ENCODE measurements at places on chromosomes 4 and X.

DNA sequence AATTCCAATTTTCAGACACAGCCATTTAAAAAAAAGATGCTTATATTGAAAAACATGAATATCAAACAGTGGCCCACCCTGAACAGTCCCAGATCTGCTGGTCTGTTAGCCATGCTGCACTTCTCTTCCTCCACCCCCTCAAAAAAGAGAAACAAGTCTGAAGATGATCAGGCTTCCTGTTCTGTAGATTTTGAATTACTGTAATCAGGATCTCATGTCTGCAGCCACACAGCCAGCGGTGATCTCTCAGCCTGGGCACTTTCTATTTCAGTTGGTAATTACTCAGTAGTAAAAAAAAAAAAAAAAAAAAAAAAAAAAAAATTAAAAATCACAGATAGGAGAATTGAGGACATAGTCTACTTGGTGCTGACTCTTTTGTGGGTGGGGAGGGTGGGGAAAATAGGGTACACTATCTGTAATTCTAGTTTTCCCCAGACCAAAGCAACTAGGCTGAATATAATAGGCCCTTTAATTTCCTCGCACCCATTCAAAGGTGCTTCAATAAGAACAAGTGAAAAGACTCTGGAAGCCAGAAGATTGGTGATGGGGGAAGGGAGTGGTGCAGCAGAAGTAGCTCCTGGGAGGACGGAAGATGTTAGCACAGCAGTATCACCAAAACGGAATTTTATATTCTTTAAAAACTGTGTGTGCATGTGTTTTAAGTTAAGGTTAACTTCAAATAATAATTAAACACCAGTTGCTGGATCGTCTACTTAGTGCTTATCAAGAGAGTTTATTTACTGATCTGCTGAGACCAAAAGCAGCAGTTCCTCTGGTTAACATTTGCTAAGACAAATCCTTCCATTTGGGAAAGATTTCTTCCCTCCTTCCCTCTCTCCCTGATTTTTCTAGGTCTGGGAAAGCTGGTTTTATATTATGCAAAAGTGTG lies 47.0 kb downstream of the SPRY1 start:
- no peak for DNase-seq

DNA sequence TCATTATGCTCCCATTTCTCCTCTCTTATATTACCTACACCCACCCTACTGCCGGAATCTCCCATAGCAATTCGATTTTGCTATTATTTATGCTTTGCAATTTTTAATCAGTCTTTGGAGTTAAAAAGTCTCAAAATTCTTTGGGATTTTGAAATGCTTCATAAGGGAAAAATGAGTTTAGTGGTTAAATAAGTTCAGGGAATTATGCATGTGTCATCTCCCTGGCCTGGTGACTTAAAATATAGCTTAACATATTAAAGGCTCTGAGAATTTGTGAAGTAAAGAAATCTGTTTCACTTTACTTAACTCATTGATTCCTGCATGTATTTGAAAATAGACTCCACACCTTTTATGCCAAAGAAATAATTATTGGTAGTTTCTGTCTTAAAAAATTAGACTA lies 185.1 kb upstream of the DIPK2B start:
- DNase-seq, result no peak

- peak; percentile 30 for DNase-seq
Measured at GRCh38 chr4:931194-931959, 739 bp downstream of the GAK start.

DNA sequence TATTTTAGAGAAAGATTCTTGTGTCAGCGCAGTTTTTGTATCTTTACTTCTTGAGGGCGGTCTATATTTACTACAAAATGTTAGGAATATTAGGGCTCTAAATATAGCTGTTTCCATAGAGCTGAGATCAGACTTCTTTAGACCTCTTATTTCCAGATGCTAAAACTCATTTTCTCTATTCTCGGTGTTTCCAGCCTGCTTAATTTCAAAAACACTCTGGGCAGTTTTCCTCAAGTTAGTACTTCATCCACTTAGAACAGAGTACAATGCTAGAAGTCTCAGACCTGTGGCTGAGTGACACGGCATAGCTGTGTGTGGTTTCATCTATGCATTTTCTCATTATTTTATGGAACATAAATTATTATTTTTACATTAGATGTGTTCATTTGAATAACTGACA lies 346.6 kb downstream of the PABPC4L start:
- DNase-seq, result no peak

- DNase-seq, result no peak
Measured at GRCh38 chr4:743463-744211, 38.0 kb downstream of the PCGF3 start.

DNA sequence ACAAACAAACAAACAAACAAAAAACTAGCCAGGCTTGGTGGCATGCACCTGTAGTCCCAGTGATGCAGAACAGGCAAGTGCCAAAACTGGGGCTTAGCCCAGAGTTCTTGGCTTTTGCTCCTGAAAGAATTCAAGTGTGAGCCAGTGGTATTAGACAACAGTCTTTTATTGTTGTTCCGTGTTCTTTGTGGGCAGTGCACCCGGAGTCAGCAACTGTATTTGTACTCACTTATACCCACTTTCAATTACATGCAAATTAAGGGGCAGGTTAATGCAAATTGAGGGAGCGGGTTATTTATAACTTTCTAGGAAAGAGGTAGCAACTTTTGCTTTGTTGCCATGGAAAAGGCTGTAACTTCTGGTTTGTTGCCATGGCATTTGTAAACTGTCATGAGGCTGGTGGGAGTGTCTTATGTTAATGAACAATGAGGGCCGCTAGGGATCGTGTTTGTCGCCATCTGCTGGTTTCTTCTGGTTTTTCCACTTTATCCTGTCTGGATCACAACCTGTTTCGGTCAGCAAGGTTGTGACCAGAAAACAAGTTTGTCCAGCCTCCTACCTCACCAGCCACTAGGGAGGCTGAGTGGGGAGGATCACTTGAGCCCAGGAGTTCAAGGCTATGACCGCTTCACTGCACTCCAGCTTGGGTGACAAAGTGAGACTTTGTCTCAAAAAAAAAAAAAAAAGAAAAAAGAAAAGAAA lies 88.8 kb upstream of the ESX1 start:
- DNase-seq, result no peak

- no peak for DNase-seq
Measured at GRCh38 chr4:140213749-140214148, 59.8 kb upstream of the MAML3 start.

DNA sequence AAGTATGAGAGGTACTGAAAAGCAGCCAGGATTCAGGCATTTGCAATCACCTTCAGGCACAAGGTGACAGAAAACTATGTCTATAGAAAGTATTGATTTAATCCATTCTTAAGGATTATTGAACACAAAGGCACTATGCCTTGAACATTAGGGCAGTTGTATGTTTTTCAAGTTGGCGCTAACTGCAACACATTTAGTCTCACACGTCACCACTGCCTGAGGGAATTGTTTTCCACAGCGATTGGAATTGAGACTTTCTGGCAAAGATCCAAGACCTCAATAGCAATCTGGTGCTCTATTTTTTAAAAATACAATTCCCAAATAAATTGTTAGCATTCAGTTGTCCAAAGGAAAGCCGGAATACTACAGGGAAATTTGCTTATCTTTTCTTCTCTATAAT lies 52.7 kb upstream of the FTHL17 start:
- DNase-seq, result no peak

DNA sequence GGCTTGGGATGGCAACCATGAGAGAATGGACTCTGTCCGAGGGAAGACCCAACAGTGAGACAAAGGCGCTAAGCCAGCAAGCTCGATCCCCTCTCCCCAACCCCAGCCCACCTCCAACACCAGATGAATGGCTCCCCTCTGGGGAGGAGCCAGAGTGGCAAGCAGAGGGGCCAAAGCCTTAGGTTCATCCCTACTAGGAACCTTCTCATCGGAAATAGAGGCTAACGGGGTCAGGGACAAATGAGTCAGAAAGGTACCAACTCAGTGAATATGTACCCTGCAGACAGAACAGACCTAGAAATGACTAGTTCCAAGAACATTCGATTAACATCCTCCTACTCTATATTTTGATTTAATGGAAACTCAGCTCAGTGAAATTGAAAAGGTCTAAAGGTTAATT lies 73.9 kb downstream of the NSG1 start:
- DNase-seq, result no peak

GRCh38 chr4:38095691-38096090 lies 135.5 kb downstream of the PTTG2 start:
- DNase-seq, result no peak
